ENCODE measurements at places on chromosomes 7 and 10.

DNA sequence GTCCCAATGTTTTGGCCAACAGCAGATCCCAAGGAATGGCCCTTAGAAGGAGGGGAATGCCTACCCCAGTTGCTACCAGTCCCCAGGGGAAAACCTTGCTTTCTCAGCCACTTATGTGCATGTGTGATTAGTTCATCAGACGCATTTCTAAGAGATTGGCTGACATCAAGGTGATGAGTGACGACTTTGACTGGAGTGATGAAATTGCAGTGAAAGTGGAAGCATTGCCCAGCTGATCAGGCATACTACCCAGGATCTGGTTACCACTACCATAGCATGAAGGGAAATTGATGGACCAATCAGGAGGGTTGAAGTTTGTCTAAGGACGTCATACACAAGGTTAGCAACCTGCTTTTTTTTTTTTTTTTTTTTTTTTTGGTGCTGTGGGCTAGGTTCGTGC lies 90.3 kb upstream of the ELMO1 start:
- DNase-seq, result no peak

- DNase-seq, result no peak
These were observed 464 bp downstream of the KIAA1217 start for GRCh38 chr10:24209432-24209771.

DNA sequence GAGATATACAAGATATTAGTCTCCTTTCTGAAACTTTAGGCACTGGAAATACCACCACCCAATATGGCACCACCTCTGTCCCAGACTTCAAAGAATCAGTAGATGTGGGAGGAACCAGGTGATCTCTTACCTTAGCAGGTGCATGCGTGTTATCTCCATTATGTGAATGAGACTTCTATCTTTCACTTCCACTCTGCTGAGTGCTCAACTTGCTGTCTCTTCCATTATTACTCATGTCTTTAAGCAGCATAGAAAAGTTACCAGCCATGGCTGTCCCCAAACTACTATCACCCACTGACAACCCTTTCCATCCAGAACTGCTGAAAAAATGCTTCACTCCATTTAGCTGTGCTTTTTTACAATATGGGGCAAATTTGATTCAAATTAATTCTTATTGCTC lies 101.5 kb upstream of the PRSS1 start:
- DNase-seq, result no peak

DNA sequence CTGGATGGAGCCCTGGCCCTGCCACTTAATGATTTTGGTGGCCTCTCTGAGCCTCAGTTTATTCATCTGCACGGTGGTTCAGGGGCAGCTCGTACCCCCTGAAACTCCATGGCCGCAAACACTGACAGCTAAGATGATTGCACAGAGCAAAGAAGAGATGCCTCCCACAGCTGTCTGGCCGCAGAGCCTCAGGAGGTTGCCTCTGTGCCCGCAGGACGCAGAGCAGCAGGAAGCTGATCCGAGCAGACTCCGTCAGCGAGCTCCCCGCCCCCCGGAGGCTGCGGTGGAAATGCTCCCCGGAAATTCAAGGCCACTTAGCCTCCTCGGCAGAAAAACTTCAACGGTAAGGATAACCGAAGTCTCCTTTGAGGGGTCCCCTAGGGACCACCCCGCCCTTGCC lies 30.2 kb upstream of the C10orf53 start:
- DNase-seq, result no peak

- no peak for DNase-seq
These were observed 12.7 kb downstream of the PLEKHA8 start for GRCh38 chr7:30040938-30041337.

DNA sequence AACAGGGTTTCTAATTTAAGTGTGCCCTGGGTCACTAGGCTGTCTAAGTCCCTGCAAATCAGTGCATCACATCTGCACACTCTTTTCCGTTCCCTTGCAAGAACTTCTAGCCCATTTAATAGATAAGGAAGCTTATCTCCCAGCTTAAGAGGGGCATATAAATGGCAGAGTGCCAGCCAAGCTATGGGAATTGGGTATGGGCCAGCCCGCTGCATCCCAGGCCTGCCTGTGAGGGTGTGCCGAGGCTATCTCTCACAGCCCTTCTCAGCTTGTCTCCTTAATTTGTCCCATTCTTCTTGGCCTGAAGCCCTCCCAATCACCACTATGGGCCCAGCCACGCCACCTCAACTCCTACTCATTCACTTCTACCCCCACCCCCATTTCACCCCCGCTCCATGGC lies 14.7 kb downstream of the AQP1 start:
- no peak for DNase-seq

DNA sequence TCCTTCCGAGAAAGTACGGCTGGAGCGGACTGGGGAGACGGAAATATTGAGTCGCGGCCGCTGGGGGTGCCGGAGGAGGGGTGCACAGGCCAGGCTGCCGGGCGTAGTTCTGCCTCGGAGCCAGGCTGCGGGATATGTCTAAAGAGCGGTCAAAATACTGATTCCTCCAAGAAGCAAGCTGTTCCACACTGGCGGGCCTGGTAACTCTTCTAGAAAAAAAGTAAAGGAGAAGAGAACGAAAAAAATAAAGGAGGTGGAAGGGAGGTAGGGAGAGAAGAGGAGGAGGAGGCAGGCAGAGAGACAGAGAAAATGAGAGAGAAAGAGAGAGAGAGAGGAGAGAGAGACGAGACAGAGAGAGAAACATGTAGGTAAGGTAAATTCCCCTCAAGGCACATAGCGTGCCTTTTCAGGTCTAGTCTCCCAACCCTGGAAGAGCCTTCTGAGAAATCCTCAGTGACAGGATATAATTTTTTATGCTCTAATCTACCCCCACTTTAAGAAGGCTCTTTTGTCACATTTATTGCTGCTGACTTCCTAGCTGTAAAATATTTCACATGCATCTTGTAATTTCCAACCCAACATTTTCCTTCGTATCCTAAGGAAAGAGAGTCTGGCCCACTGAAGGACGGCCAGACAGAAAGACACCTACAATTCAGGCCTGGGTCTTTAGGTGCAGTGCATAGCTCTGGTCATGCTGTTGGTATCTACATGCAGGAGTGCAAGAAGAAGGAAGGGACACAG lies 5.7 kb downstream of the DLX5 start:
- no peak for DNase-seq

- DNase-seq, result no peak
These were observed 66.8 kb downstream of the POU6F2 start for GRCh38 chr7:39044489-39044888.

GRCh38 chr10:105714728-105715127 lies 1073.6 kb downstream of the SORCS3 start:
- DNase-seq, result no peak

DNA sequence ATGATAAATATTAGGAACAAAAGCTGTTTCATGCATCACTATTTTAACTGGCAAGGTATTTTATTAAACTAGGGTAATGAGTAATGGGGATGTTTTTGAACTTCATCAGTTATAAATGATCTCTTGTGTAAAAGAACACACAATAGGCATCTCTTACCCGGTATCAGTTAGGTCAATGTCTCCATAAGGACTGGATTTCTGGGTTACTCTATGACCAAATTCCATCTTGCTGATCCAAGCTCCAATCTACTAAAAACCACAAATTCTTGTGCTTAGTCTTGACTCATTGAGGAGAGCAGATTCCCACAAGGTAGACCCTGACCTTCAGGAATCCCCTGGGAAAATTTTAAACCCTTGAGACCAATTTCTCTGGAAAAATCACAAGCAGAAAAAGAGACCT lies 1167.7 kb downstream of the XPNPEP1 start:
- no peak for DNase-seq

GRCh38 chr7:101241443-101242349 lies 3.2 kb downstream of the FIS1 start:
- DNase-seq, result no peak

GRCh38 chr10:63994371-63994770 lies 473.2 kb downstream of the REEP3 start:
- DNase-seq, result no peak

DNA sequence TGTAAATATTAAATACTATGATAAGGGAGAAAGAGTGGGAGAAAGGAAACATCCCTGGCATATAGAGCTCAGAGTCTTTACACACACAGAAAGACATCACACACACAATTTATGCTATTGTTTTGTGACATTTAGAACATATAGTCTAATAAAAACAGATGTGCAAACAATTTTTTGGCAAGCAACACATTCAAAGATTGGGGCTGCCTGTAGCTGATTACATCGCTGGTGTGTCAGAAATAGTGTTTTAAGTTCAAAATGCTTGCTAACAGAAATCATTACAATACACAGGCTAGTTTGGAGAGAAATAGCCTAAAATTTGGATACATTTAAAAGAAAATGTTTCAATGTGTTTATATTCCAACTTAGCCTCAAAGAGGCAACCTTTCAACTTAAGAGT lies 256.7 kb upstream of the NPVF start:
- no peak for DNase-seq

DNA sequence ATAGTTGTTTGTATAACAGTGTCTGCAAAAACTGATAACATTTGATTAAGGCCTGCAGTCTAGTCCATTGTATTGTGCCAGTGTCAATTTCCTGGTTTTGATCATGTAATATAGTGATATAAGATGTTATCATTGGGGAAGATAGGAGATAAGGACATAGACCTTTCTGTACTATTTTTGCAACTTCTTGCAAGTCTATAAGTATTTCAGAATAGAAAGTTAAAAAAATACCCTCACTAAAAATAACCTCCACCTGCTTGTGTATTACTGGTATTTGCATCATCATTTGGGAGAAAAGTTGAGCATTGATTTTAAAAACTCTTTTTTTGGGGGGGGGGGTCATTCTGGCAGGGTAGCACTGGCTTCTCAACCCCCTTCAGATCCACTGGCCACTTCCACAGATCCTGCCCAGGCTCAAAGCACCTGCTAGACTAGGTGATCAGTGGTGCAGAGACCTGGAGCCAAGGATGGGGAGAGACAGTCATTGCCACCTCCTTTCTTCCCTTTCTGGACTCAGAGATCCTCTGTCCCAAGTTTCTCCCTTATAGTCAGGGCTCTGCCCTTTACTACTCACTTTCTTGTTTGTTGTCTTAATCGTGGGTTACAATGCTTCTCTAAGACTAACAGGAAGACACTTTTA lies 103.0 kb downstream of the RBM20 start:
- no peak for DNase-seq

GRCh38 chr10:59678884-59679301 lies 30.8 kb downstream of the SLC16A9 start:
- DNase-seq, result no peak

GRCh38 chr7:1357601-1358271 lies 101.5 kb downstream of the MICALL2 start:
- DNase-seq, result no peak

DNA sequence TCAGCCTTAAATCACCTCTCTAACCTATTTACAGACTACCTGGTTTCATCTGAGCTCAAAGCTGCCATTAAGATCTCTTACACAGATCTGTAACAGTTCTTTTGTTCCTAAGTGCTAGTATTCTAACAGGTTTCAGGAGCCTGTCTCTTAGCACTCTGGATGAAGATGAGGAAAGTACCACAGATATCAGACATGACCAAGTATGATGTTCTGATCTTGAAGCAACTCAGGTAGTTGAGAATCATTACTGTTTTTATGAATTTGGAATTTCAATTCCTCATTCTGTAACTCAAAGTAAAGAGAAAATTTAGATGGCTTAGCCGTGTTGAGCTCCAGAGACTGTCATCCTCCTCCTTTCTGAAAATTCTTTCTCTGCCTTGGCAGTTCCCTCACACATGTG lies 30.8 kb downstream of the CCDC186 start:
- DNase-seq, result no peak

- no peak for DNase-seq
These were observed 205.2 kb upstream of the SVIL start for GRCh38 chr10:29839826-29840515.

- no peak for DNase-seq
These were observed 368.7 kb downstream of the AUTS2 start for GRCh38 chr7:69966766-69967591.
